ENCODE measurements at places on chromosomes 5 and 9. TPM values are rescaled to one million over a fixed set of nuclear protein-coding genes. Genes with fewer than 3 reads are reported as not detected.

Gene AQP7
- total RNA-seq = 0.13 TPM

Gene CACFD1
- total RNA-seq = 3.0 TPM

Gene SLC4A9
- total RNA-seq = not detected

Gene FOXD4L5
- not detected for total RNA-seq

Gene NRARP
- 12.1 TPM for total RNA-seq

Gene CARTPT
- not detected for total RNA-seq

Gene CDH9
- total RNA-seq = not detected

Gene C1QTNF3
- total RNA-seq = 0.80 TPM

Gene LCN2
- not detected for total RNA-seq

Gene HSPA5
- 197 TPM for total RNA-seq

Measured in thoracic aorta endothelial cell (primary cell).